CD8-positive, alpha-beta memory T cell (primary cell): ENCODE measurements at places on chromosomes 4 and X.

- no peak for DNase-seq
Observed at GRCh38 chrX:27465036-27465435, 1.9 kb upstream of the PPP4R3C start.

DNA sequence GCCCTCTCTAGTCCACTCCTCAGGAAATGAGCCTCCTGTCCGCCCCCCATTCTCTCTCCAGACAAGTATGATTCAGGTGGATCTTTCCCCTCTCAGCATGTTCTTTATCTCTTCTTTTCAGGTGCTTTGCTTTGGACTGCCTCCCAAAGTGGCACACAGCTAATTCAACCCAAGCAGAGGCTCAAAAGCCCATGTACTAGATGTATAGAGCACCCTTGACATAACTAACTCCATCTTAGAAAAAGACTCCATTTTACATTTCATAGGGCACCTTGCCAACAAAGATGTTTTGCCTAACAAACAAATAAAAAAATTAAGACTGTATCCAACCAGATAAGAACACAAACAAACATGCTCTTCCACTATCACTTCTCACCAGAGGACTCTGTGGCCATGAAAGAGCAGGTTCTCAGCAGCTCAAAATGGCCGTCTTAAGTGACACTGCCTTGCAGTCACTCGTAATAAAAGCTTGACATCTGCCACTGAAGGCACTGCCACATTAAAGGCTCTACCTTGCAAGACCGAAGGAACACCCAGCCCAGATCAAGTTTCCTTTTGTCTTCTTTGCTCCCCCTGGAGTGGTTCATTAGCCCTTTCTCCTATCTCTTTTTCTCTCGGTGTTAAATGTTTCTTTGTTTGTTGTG, 84.9 kb upstream of the TAB3 start:
- no peak for DNase-seq

DNA sequence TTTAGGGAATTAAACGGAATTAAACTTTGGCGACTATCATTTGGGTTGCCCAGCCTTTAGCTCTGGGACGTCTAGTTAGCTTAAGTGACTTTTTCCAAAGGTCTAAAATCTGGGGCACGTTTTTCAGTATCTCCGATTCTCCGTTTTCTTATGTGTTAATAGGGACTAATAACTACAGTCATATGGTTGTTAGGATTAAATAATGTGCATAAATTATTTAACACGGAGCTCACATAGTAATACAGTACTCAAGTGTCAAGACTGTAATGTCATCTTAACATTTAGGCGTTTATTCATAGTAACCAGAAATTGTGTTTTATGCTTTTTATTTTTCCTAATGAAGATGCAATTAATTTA, 466 bp upstream of the CCNA2 start:
- no peak for DNase-seq

- no peak for DNase-seq
Observed at GRCh38 chr4:121742794-121743193, 22.2 kb downstream of the SMIM43 start.

- DNase-seq, result peak; percentile 46
Observed at GRCh38 chrX:102155806-102156179, at the start of gene BEX5. Gene BEX5, minus strand, starts transcription at chrX:102155977. Its CDS starts 1,712 bp downstream, at chrX:102154265.

GRCh38 chrX:22526339-22526738, 253.6 kb downstream of the CBLL2 start:
- DNase-seq, result no peak

DNA sequence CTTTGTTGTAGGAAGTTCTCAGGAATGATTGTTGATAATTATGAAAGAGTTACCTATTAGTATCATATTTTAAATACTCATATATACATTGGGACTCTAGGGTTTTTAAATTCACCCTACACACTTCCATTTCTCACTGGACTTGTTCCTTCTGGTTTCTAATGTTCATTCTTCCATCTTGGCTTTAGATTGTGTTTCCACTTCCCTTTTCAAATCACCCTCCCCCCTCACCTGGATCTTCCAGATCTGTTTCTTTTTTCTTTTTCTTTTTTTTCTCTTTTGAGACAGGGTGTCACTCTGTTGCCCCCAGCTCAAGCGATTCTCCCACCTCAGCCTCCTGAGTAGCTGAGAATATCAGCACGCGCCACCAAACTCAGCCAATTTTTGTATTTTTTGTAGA, 6.7 kb upstream of the KIT start:
- DNase-seq, result no peak

DNA sequence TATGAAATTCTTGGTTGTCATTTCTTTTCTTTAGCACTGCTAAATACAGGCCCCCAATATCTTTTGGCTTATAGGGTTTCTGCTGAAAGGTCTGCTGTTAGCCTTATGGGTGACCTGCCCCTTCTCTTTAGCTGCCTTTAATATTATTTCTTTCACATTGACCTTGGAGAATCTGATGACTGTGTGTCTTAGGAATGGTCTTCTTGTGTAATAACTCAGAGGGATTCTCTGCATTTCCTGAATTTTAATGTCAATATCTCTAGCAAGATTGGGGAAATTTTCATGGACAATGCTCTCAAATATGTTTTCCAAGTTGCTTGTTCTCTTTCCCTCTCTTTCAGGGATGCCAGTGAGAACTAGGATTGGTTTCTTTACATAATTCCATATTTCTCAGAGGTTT, 292.4 kb downstream of the SLC7A11 start:
- no peak for DNase-seq

- DNase-seq, result no peak
Observed at GRCh38 chr4:112036886-112037285, 108.4 kb upstream of the FAM241A start.

GRCh38 chrX:113980953-113981352, 602.9 kb upstream of the HTR2C start:
- no peak for DNase-seq

GRCh38 chrX:22748093-22748999, 251.4 kb upstream of the DDX53 start:
- DNase-seq, result peak; percentile 35

- peak; percentile 79 for DNase-seq
Observed at GRCh38 chr4:170027181-170027829, 1.1 kb upstream of the MFAP3L start.
